ENCODE measurements at places on chromosomes 6 and 20. TPM values are rescaled to one million over a fixed set of nuclear protein-coding genes. Genes with fewer than 3 reads are reported as not detected.

Gene PCED1A
- total RNA-seq = 15.9 TPM

Gene CFAP61
- not detected for total RNA-seq

Gene FAXC
- 3.8 TPM for total RNA-seq

Gene ADRM1
- total RNA-seq = 169 TPM

Gene LY6G6C
- total RNA-seq = not detected

Gene LPIN3
- 3.4 TPM for total RNA-seq

Gene ID4
- total RNA-seq = 11.9 TPM

Gene CLPSL1
- not detected for total RNA-seq

Gene CD109
- 34.9 TPM for total RNA-seq

Gene PGC
- not detected for total RNA-seq

Gene SHLD1
- 2.7 TPM for total RNA-seq

Gene SAMD3
- total RNA-seq = not detected

Gene TMC2
- total RNA-seq = not detected

Data from epithelial cell of alveolus of lung (primary cell).